GOT3 (cell line): ENCODE measurements at places on chromosomes 7 and 10.

DNA sequence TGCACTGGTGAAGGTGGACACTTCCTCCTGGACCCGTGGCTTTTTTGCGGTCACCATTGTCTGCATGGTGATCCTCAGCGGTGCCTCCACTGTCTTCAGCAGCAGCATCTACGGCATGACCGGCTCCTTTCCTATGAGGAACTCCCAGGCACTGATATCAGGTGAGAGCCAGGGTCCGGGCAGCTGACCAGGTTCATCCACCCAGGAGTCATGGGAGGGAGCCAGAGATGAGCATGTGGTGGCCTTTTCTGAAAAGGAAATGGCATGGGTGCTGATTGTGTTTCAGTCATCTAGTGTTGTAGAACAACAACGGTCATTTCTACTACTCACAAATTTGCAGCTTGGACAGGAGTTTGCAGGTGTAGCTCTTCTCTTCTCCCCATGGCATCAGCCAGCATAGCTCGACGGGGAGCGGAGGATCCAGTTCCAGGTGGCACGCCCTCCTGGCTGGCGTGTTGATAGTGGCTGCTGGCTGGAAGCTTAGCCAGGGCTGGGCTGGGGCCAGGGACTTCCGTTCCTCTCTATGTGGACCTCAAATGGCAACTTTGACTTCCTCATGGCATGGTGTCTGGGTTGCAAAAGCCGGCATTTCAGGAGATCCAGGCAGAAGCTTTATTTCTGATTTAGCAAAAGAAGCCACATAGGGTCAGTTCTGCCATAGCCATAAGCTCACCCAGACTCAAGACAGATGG lies 32.7 kb downstream of the SLC29A3 start:
- DNase-seq, result no peak

DNA sequence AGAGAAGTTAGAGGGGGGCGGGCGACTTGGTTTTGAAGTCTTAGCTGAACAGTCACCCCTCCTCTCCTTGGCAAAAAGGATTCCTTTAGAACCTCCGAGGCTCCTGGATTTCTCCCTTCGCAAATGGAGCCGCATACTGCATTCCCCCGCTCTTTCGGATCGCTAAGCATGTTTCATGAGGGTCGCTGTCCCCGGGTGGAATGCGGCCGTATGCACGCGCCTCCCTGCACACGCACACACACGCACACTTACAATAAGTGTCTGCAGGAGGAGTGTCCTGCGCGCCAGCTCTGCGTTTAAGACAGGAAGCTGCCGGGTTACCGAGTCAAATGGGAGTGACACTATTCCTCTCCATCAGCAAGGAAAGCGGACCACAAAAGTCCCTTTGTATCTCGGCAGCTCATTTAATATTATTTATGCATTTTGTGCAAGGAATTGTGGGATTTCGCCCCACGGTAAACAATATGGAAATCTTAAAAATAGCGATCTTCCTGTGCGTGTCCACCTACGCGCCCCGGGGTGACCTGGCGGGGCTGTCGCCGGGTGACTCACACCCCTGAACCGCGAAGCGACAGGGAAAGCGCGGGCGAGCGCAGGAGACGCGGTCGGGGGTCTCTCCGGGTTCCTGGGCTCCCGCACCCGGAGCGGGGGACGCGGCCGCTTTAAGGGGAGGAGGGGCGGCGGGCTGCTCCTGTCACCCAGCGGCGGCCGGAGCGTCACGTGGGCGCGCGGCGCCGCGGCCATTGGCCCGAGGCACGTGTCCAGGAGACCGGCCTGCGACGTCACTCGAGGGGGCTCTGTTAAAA lies 988 bp upstream of the EN2 start:
- no peak for DNase-seq

DNA sequence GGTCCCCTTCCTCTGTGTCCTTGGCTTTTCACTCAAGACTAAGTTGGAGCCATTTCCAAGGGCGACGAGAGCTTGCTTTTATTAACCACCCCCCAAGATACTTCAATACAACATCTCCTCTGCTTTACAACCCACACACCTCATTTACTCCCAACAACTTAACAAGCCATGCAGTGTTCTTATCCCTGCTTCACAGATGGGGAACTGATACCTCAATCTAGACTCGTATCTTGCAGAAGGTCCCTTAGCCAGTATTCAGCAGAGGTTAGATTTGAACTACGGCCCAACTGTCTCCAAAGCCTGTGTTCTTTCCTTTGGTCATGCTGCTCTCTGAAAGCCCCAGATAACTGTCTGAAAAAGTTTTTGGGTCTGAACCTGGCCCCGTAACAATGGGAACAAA lies 444.8 kb downstream of the GRID1 start:
- no peak for DNase-seq

GRCh38 chr7:12570168-12570533 lies 369 bp upstream of the SCIN start:
- no peak for DNase-seq

DNA sequence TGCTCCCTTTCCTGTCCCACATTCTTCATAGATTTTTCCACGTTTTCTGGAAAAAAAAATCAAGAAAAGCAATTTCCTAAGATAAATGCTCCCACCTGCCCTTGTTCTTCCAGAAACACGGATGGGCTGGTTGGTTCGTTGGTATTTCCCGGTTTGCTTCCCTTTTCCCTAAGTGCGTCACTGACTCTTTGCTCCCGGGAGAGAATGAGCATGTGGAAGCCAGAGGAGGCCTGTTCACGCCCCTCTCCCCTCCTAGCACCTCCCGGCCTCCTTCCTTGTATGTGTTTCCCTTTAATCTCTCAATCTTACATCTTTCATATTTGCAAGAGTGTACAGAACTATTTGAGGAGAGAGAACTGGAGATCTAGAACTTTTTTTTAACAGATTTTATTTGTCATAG lies 442.0 kb downstream of the GFRA1 start:
- no peak for DNase-seq

DNA sequence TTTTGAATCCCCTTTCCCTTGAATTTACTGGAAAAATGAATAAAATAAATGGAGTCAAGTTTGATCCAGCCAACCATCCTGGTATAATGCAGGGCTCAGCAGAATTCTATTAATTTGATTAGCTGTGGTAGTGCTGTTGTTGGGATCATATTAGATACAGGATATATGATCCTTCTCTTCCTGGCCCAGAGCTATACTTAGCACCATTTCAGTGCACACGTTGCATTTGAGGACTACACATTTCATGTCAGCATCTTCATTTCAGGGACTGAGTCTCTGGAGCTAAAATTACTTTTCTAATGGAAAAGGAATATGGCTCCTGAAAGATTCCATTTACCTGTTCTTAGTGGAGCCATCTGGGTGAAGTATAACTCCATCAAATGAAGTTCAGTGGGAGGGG lies 240.3 kb downstream of the BMPER start:
- DNase-seq, result no peak
